ENCODE measurements at places on chromosomes 12 and 14. TPM values are rescaled to one million over a fixed set of nuclear protein-coding genes. Genes with fewer than 3 reads are reported as not detected.

AHNAK2 gene
- 6.1 TPM for polyA plus RNA-seq

SLC17A8 gene
- 0.48 TPM for polyA plus RNA-seq

SLC6A13 gene
- 6.5 TPM for polyA plus RNA-seq

HOTAIR gene
- not detected for polyA plus RNA-seq

CD4 gene
- 1.4 TPM for polyA plus RNA-seq

SYNJ2BP gene
- 26.6 TPM for polyA plus RNA-seq

SOAT2 gene
- not detected for polyA plus RNA-seq

PZP gene
- 3.2 TPM for polyA plus RNA-seq

SCNN1A gene
- polyA plus RNA-seq: not detected

NYNRIN gene
- 0.05 TPM for polyA plus RNA-seq

CHPT1 gene
- 57.5 TPM for polyA plus RNA-seq

EIF2B1 gene
- polyA plus RNA-seq: 17.3 TPM

REC8 gene
- polyA plus RNA-seq: 6.9 TPM

TRIM9 gene
- 219 TPM for polyA plus RNA-seq

RERGL gene
- polyA plus RNA-seq: 4.0 TPM

PRH1 gene
- 47.9 TPM for polyA plus RNA-seq

GSG1 gene
- 2.9 TPM for polyA plus RNA-seq

SUPT16H gene
- polyA plus RNA-seq: 120 TPM

RERG gene
- polyA plus RNA-seq: 4.2 TPM

GSKIP gene
- polyA plus RNA-seq: 184 TPM

EID3 gene
- 6.9 TPM for polyA plus RNA-seq

TBX5 gene
- polyA plus RNA-seq: not detected

IL22 gene
- polyA plus RNA-seq: 2.3 TPM

CNOT2 gene
- polyA plus RNA-seq: 56.8 TPM

PTCSC3 gene
- not detected for polyA plus RNA-seq

ADCY4 gene
- not detected for polyA plus RNA-seq

MMP14 gene
- polyA plus RNA-seq: 4.0 TPM

FIGNL2 gene
- not detected for polyA plus RNA-seq

ERP27 gene
- polyA plus RNA-seq: not detected

MOK gene
- 24.9 TPM for polyA plus RNA-seq

MYO1A gene
- polyA plus RNA-seq: not detected

RTL1 gene
- polyA plus RNA-seq: not detected

GPR135 gene
- polyA plus RNA-seq: 2.2 TPM

GPATCH2L gene
- 15.3 TPM for polyA plus RNA-seq

C1S gene
- polyA plus RNA-seq: 9.1 TPM

C12orf60 gene
- polyA plus RNA-seq: 9.4 TPM

CLEC9A gene
- not detected for polyA plus RNA-seq

TAS2R46 gene
- not detected for polyA plus RNA-seq

KLRG1 gene
- 2.8 TPM for polyA plus RNA-seq

RPGRIP1 gene
- 0.74 TPM for polyA plus RNA-seq

HOXC10 gene
- not detected for polyA plus RNA-seq

ALKBH1 gene
- 1.8 TPM for polyA plus RNA-seq

Measured in Purkinje cell (primary cell).